Spleen (tissue), 13 donors: ENCODE measurements at places on chromosomes 1 and 21. TPM values are rescaled to one million over a fixed set of nuclear protein-coding genes. Genes with fewer than 3 reads are reported as not detected.

RSPO1 gene
- 0.50 TPM for polyA plus RNA-seq

LORICRIN gene
- 0.38 TPM for polyA plus RNA-seq

DNA sequence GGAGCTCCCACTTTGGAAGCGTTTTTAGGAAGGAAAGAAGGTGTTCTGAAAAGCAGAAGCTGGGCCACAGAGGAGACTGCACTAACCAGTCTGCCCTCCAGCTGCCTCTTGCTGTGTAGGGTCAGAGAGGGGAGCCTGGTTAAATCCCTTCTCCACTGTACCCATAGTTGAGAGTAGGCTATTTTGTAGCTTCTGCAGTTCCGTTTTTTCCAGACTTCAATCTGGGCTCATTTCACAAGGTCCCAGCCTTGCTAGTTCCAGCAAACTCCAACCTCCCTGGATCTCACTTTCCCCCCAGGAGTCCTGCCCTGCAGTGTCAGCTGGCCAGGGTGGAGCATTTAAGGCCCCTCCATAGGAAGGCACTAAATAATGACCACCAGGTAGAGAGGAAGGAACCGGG lies 11.0 kb downstream of the TNN start:
- no peak for DNase-seq

DNA sequence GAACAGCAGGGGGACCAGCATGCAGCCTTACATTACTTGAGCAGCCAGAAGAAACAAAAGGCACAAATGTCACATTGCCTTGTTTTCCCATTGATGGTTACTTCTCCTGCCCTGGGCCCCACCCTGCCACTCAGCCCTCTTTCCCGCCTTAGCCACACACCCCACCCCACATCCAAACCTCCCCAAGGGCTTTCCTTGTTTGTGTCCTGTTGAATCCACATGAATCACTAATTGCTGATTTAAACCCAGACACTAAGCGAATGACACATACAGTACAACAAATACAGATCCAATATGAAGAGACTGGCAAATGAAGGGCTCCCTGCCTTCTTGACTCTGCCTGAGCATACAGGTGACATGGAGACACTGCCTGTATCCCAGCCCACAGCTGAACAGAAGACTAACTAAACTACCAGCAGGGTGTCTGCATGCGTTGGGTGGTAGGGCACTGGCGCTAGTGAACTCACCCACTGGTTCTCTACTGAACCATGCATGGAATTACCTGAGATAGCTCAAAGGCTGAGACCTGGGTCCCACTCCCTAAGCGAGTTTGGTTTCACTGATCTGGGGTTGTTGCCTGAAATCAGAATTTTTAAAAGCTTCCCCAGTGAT lies 3.1 kb downstream of the IGSF3 start:
- DNase-seq = no peak
